ENCODE measurements at places on chromosomes 7 and 10.

- no peak for DNase-seq
Measured at GRCh38 chr7:144957998-144958397, 122.1 kb upstream of the TPK1 start.

GRCh38 chr10:100364735-100365391, 17.8 kb downstream of the SCD start:
- DNase-seq = no peak

DNA sequence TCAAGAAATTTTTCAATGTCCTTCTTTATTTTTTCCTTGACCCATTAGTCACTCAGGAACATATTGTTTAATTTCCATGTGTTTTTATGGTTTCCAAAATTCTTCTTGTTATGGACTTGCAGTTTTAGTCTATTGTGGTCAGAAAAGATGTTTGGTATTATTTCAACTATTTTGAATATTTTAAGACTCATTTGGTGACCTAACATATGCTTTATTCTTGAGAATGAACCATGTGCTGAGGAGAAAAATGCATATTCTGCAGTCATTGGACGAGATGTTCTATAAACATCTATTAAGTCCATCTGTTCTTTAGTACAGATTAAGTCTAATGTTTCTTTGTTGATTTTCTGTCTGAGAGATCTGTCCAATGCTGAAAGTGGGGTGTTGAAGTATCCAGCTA, 42.3 kb upstream of the MDFIC start:
- no peak for DNase-seq

GRCh38 chr7:20030915-20031362, 186.2 kb downstream of the MACC1 start:
- DNase-seq = no peak

Data from activated effector memory CD4-positive, alpha-beta T cell treated with anti-CD3 and anti-CD28 coated beads, Interleukin-2, amount 50 U/mL, for 16 hours (primary cell).